ENCODE measurements at places on chromosomes 7 and 10.

- DNase-seq = no peak
Measured at GRCh38 chr7:78542541-78542940, 744.0 kb downstream of the PHTF2 start.

DNA sequence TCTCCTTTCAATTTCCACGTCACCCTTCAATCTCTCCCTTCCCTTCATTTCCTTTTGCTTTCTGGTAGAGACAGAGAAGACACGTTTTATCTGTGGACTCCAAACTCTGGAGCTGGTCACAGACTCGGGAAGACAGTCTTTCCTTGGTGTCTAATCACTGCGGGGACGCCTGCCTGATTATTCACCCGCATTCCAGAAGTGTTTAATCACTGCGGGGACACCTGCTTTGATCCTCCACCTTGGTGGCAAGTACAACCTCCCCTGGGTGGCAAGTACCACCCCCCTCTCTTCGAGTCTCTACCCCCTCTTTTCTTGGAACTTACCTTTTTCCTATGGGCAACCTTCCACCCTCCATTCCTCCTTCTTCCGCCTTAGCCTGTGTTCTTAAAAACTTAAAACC is 15.3 kb upstream of the LRRC61 start:
- no peak for DNase-seq

DNA sequence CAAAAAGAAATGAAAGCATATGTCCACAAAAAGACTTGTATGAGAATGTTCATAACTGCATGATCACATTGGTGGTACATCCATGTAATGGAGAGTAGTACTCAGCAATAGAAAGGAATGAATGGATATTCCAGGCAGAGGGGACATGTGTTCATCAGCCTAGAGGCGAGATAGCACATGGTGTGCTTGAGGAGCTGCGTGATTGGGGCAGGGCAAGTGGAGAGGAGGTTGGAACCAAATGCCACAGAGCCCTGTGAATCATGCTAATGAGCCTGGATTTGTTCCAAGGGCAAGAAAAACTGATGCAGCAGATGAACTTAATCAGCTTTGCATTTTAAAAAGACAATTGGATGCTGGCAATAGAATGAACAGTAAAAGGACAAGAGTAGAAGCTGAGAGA is 73.3 kb downstream of the C10orf90 start:
- no peak for DNase-seq

- DNase-seq = no peak
Measured at GRCh38 chr7:151122276-151122675, 36.0 kb downstream of the AGAP3 start.

DNA sequence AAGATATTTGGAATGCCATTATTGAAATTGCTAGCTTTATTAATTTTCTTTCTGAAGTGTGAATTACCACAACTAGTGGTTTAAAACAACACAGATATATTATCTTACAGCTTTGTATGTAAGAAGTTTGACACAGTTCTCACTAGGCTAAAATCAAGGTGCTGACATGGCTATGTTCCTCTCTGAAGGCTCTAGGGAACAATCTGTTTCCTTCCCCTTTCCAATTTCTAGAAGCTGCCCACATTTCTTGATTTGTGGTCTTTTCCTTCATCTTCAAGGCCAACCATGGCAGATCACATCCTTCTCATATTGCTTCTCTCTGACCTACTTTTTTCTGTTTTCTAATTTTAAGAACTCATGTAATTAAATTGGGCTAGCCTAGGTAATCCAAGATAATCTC is 43.3 kb upstream of the SLC26A3 start:
- DNase-seq = no peak

GRCh38 chr10:45581216-45581549 is 91.4 kb downstream of the ZFAND4 start:
- no peak for DNase-seq

DNA sequence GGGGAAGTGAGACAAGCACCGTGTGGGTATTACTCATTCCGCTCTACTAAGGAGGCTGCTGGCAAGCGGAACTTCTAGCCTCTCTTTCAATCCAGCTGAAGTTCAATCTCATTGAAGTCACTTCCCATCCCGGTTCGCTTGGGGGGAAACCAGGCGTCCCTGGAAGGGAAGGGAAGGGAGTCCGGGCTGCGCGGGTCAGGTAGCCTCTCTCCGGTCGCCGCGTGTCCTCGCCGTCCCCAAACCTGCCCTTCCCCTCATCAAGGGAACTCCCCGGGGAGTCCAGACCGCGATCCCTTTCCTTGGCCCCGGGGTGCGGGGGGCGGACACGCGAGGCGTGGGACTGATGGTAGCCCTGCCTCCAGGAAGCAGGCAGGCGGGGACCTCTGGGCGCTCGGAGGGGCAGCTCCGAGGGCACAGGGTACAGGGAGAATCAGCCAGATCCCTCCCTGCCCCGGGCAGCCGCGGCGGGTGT is 598 bp upstream of the ZEB1 start:
- DNase-seq = no peak

- DNase-seq = no peak
Measured at GRCh38 chr7:22613496-22613895, 113.5 kb upstream of the IL6 start.

GRCh38 chr7:144588559-144589051 is 185.1 kb upstream of the NOBOX start:
- no peak for DNase-seq

DNA sequence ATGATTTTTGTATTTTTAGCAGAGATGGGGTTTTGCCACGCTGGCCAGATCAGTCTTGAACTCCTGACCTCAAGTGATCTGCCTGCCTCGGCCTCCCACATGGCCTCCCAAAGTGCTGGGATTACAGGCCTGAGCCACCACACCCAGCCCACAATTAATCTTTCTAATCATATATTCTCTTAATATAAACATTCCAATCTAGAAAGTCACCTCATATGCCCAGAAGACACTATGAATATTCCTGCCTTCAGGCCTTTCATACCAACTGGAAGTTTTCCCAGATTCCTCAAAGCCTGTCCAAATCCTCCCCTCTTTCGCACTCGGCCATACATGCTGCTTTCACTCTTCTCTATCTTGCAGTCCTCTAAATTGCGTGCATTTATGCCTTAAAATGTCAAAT is 32.6 kb downstream of the PDZD8 start:
- no peak for DNase-seq

GRCh38 chr10:131212763-131213325 is 98.7 kb downstream of the TCERG1L start:
- DNase-seq = no peak

- no peak for DNase-seq
Measured at GRCh38 chr7:34835901-34836600, 178.0 kb downstream of the NPSR1 start.

DNA sequence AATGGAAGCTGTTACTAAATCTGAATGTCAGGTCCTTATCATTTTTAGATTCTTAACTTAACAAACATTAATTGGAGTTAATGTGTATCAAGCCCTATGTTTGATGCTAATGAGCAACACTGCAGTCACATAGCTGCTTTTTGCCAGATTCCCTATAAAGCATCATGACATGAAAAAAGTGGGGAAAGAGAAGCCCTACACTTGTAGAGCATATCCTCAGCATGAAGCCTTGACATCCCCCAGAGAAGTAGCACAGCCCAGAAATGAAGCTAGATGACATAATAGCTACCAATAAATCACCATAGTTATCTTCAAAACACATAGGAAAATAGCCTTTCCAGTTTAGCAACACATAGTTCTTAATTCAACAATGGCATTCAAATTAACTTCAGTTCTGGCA is 49.2 kb upstream of the CDK1 start:
- no peak for DNase-seq

- DNase-seq = no peak
Measured at GRCh38 chr7:35348611-35349400, 94.9 kb upstream of the TBX20 start.

DNA sequence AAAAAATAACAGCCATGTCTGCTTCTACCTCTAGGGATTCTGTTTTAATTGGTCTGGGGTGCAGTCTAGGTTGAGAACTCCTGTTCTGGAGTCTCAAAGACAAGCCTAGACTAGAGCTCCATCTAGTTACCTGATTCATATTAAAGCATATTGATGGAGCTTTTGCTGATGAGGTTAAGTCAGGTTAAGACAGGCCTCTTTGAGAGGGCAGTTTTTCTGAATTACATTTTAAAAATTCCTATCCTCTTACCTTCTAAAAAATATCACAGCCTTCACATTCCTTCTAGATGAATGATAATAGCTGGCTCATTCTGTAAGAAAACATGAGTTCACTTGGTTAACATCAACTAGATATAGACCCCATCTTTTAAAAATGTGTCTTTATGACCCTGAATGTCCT is 28.9 kb downstream of the MGAM start:
- DNase-seq = no peak

GRCh38 chr10:77077316-77077945 is 560.2 kb downstream of the KCNMA1 start:
- no peak for DNase-seq

GRCh38 chr7:157910446-157910845 is 573.6 kb downstream of the DNAJB6 start:
- no peak for DNase-seq

DNA sequence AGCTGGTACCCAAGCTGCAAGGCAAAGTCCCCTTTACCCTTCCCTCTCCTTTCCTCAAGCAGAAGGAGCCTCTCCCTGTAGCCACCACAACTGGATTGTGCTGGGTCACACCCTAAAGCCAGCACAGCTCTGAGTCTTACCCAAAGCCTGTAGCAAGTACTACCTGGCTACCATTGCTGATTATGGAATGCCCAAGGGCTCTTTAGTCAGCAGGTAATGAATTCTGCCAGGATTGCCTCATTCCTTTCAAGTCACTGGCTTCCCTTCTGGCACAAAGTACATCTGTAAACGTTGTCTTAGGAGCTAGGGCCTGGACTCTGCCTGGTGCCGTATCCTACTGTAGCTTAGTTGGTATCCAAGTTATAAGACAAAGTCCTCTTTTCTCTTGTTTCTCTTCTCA is 52.0 kb downstream of the FAS start:
- no peak for DNase-seq

- DNase-seq = peak; percentile 50
Measured at GRCh38 chr7:122311734-122312450, 7.3 kb upstream of the FEZF1 start.

DNA sequence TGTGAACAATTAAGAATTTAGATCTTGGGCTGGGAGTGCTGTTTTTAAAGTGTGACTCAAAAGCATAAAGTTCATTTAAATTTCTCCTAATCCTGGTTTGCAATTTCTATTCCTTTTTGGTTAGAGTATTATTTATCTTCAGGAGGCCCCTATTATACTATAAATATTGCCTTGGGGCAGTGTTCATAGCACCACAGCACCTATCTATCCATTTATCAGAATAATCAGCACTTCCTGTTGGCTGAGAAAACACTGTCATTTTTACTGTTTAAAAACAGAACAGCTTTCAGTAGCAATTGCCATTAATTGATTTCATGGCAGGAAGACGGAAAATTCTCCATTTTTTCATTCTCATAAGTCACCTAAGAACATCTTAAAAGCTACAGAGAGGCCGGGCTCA is 111.4 kb downstream of the KIAA1217 start:
- DNase-seq = no peak

DNA sequence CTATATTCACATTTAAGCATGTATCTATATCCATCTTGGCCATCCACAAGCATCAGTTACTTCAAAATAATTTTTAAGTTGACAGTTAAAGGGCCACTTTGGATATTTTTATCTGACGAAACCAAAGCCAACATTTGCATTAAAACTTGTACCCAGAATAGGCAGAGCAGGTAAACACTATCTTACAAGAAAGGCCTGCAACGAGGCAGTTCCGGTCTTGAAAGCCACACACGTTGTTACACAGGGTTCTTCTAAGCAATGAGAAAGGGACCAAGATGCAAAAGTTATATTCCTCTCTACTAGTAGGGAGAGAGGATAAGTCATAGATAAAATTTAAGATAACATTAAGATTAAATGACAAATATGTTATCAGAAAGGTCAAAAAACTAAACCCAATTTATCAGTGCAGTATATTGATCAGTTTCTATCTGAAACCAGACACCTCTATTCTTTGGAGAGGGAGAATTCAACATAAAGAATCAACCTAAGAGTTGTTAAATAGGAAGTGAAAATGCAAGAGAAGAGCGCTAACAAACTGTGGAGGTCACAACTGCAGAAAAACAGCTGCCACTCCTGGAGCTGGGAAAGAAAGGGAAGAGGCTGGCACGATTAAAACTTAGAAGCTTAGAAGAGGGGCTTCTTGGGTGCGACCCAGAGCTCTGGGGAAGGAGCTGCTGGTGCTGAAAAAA is 701.3 kb downstream of the TNS3 start:
- DNase-seq = no peak
